ENCODE measurements at places on chromosomes 1 and 21. TPM values are rescaled to one million over a fixed set of nuclear protein-coding genes. Genes with fewer than 3 reads are reported as not detected.
A peak's percentile ranks its signal among the peaks of the same experiment; 100 is the strongest.

CLDN17 gene
- not detected for total RNA-seq

DCAF6 gene
- 34.7 TPM for total RNA-seq

NTNG1 gene
- total RNA-seq = not detected

INAVA gene
- 16.1 TPM for total RNA-seq

S100A1 gene
- 3.6 TPM for total RNA-seq

GSTM5 gene
- 0.02 TPM for total RNA-seq

SYNJ1 gene
- total RNA-seq = 8.9 TPM

LACTBL1 gene
- total RNA-seq = 0.20 TPM

SGIP1 gene
- 0.05 TPM for total RNA-seq

ANGPTL3 gene
- total RNA-seq = not detected

HCRTR1 gene
- total RNA-seq = not detected

DNA sequence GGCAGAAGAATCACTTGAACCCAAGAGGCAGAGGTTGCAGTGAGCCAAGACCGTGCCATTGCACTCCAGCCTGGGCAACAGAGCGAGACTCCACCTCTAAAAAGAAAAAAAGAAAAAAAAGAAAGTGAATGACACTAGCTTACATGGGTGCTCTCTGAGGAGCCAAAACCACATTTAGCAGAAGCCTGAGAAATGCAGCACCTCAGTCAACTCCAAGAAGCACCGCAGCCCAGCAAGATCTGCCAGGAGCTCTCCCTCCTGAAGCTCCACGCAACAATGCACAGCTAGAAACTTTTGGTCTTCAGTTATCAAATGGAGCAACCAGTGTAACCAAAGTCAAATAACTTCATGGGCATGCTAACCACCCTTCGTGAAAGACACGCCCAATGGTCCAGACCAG is 229.1 kb downstream of the SETD4 start:
- DNase-seq = no peak

DNA sequence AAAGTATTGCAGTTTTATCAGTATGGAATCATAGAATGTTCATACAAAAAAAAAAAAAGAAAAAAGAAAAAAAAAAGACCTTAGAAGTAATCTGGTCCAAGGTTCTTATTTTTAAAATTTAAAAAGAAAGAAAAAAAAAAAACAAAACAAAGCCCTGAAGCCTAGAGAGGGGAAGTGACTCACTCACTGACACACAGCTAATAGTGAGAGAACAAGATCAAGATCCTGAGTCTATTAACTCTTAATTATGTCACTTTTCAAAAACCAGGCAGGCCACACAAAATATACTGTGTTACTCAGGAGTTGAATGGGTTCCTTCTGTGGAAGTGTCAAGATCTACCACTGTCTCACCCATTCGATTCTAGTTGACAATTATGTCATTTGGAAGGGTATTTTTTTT is 433.9 kb upstream of the DAB1 start:
- DNase-seq = no peak

- no peak for DNase-seq
These were observed 101.1 kb upstream of the ERRFI1 start for GRCh38 chr1:8127171-8127641.

DNA sequence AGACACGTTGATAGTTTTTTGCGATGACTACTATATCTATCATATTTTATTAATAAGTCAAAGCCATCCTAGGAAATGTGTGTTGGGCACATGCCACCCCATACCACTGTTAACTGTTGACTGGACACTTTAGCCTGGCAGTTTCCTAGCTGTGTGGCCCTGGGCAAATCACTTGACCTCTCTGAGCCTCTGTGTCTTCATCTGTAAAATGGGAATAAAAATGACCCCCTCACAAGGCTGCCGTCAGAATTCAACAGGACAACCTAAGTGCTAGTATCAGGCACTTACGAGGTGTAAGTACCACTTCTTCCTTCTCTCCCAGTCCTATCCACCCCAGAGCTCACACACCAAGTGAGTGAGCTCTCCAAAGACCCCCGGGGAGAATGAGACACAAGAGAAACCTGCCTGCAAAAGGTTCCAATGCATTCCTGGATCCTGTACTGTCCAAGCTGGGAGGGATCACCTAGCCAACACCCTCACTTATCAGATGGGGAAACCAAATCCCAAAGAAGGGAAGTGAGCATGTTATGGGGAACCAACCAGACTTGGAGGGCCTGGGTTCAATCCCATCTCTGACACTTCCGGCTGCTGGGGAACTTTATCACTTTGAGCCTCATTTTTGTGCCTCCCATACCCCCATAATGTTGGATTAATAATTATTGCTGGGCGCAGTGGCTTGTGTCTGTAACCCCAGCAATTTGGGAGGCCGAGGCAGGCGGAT is 24.9 kb downstream of the HSPG2 start:
- no peak for DNase-seq

DNA sequence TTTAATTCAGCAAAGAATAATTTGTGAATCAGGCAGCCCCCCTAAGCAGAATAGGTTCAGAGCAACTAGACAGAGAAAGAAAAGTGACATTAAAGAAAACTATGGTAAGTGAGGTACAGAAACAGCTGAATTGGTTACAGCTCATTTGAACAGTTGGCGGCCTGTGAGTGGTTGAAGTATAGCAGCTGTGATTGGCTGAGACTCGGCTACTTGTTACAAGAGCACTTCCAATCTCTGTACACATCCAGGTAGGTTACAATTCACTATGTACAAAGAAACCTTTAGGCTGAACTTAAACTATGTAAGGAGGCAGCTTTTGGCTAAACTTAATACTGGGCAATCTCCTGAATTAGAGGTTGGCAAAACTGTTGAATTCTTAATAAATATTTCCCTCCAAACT is 171.1 kb upstream of the LHX8 start:
- peak; percentile 16 for DNase-seq

DNA sequence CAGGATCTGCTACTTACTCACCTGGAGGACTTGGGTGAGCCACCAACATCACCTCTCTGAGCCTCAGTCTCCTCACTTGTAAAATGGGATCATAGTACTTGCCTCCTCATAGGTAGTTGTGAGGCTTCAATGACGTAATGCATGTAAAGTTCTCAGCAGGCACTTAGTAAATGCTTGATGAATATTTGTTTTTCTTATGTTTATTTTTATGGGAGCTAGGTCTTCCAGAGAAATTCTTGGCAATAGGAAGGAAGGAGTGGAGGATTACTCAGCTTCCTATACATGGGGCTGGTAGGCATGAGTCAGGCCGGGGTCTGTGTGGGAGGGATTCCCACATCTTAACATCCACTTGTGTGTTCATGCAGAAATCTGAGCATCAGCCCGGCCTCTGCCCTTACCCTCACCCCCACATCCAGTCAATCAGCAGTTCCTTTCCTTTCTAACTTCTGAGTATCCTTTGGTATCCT is 95.4 kb upstream of the USP24 start:
- DNase-seq = no peak

DNA sequence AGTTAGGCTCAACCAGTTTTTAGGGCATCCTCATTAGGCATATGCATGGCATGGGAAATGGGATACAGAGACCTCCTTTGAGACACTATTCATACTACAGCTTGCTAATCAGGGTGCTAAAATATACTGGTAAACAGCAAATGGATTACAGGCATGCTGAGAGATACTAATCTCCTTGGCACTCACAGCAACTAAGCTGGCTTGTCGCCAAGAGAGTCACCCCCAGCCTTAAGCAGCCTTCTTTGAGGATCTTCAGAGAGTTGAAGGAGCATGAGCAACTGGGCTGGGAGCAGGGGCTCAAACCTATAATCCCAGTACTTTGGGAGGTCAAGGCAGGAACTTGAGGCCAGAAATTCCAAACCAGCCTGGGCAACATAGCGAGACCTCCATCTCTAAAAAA is 120.1 kb upstream of the NR5A2 start:
- no peak for DNase-seq

GRCh38 chr1:44227211-44227610 is 13.9 kb downstream of the DMAP1 start:
- no peak for DNase-seq

- peak; percentile 2 for DNase-seq
These were observed 474.4 kb downstream of the FAM72C start for GRCh38 chr1:143497374-143497747.

- no peak for DNase-seq
These were observed 43.7 kb upstream of the PPP2R5A start for GRCh38 chr1:212241501-212241900.

GRCh38 chr1:160062230-160062532 is 7.8 kb downstream of the KCNJ10 start:
- no peak for DNase-seq

DNA sequence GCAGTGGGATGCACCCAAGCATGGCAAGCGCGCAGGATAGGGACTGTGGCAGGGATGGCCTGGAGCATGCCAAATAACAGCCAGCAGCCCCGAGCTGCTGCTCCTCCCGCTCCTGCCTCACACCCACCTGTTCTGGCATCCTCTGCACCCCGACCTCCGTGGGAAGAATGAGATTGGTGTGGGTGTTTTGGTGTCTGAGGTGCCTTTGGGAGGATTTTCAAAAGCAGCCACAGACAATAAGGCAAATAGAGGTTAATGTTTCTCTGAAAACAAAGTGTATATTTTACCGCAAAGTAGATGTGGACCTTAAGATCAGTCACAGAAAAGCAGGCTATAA is 35.5 kb downstream of the IGFN1 start:
- no peak for DNase-seq

- no peak for DNase-seq
These were observed 280.4 kb downstream of the SETD4 start for GRCh38 chr21:35779690-35780570.

DNA sequence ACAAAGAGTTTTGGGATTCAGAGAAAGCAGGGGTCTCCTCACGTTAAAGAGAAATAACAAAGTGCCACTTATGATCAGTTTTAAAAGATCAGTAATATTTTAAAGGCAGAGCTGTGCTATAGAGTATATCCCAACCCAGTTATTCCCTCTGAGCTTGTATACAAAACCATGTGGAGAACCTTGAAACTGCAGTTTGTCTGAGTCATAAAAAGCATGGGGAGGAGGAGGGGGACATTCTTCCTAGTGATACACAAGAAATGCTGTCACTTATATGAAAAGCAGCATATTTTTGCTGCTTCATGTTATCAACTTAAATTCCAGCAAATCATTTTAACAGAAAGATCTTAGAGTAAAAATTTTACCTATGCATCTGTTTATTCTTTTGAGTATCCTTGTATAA is 244.5 kb downstream of the GPR52 start:
- no peak for DNase-seq

DNA sequence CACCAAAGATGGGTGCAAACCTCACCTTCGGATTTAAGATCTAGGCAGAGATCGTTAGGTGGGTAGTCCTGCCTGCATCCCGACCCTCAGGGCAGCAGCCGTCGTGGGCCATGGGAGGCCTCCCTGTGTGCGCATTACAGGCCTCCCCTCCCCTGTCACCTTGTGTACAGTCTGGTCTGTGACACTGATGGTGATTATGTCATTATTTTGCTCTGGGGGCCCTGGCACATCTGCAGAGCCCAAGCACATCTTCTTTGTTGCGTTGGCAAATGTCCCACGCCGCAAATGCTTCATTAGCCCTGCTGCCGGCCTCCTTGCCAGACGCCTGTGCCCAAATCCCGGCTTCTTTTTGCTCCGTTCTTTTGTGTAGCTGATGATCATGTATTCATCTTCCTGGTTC is 31.7 kb downstream of the PROX1 start:
- no peak for DNase-seq

- peak; percentile 4 for DNase-seq
These were observed 1156.3 kb upstream of the B3GALT2 start for GRCh38 chr1:194342484-194343262.

- no peak for DNase-seq
These were observed 127.1 kb downstream of the MAST2 start for GRCh38 chr1:45930258-45931150.

GRCh38 chr1:162040001-162040400 is 16.3 kb upstream of the OLFML2B start:
- no peak for DNase-seq

DNA sequence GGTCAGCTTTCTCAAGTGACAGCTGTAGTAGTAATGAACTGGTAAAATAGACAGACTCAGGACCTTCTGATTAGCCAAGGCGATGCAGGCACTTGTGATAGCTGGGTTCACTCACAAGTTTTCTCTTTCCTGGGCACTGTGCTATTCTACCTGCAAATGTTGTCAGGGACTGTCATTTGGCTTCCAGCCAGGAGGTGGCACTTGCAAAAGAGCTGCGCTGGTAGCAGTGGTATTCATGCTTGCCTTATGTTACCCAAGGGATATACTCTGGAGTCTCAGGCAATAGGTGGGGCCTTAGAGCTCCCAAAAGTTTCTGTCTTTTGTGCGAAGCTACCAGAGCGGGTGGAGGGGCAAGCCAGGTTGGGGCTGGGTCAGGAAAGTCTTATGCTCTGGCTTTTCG is 23.5 kb downstream of the IFI44 start:
- DNase-seq = no peak

- DNase-seq = no peak
These were observed 115.9 kb downstream of the HUNK start for GRCh38 chr21:31988492-31989290.

GRCh38 chr21:40014394-40014793 is 147.2 kb downstream of the PCP4 start:
- DNase-seq = no peak

- no peak for DNase-seq
These were observed 109.9 kb upstream of the KCTD3 start for GRCh38 chr1:215457213-215457612.

DNA sequence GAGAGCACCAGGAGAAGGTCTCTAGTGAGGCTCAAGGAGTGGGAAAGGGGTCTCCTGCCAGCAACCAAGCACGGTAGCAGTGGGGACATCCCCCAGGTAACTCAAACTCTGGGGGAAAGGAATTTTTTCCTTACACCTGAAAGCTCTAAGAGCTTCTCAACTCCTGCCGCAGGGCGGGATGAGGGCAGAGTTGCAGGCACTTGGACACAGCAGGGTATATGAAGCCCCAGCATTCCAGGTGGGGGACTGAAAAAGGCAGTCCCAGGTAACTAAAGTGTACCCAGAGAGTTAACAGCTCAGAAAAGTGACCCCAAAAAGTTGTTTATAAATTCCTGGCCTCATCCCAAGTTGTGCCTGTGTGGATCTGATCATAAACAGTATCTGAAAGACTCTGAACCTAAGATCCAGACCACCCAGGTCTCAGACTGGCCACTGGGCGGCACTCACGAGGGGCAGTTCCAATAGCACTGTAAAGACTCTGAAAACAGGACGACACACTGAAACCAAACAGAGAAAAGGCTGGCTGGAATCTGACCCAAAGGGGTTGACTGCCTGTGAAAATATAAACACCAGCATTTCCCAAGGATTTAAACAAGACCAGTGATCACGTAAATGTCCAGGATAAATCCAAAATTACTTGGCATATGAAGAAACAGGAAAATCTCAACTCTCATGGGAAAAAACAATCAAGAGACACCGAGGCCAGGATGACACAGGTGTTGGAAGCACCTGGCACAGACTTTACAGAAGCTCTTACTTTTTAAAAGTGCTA is 47.5 kb downstream of the HSF2BP start:
- peak; percentile 89 for DNase-seq

GRCh38 chr21:32909393-32909792 is 116.3 kb upstream of the OLIG2 start:
- no peak for DNase-seq

GRCh38 chr1:43935711-43936427 is 2.3 kb downstream of the ARTN start:
- no peak for DNase-seq

DNA sequence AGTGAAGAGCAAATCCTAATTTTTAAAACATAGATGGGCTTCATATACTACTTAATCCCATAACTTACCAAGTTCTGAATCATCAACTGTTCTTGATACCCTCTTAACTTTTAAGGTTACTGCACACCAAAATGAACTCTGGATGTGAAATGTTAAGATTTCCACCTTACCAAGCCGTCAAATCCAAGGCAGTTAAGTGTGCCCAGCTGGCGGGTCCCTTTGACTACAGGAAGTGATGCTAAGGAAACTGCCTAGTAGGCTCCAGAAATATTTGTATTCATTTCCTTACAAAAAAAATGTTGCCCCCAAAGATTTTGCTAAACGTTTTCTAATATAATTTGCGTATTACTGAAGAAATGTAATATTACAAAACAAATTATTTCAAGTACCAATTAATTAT is 10.7 kb downstream of the NRIP1 start:
- DNase-seq = no peak

Measured in SJCRH30 (cell line).